ENCODE measurements at places on chromosomes 5 and 9.

DNA sequence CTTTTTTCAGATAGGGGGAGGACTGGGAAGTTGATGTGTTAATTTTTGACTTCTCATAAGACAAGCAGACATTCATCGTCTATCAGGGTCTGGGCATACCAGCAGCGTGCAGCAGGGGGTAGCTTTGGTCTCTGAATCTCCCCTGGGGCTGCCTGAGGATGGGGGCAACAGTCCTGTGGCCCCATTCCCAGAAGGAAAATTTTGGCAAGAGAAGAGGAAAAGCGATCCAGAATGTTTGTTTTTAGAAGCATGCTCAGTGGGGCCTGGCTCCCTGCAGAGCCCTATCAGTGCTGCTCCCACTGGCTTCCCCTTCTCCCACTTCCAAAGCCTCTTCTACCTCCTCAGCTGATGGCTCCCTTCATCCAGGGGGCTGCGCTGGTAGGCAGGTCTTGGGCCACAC is 194.8 kb upstream of the IL12B start:
- no peak for DNase-seq

- DNase-seq = no peak
These were observed 22.7 kb upstream of the ANKRD34B start for GRCh38 chr5:80592761-80593160.

DNA sequence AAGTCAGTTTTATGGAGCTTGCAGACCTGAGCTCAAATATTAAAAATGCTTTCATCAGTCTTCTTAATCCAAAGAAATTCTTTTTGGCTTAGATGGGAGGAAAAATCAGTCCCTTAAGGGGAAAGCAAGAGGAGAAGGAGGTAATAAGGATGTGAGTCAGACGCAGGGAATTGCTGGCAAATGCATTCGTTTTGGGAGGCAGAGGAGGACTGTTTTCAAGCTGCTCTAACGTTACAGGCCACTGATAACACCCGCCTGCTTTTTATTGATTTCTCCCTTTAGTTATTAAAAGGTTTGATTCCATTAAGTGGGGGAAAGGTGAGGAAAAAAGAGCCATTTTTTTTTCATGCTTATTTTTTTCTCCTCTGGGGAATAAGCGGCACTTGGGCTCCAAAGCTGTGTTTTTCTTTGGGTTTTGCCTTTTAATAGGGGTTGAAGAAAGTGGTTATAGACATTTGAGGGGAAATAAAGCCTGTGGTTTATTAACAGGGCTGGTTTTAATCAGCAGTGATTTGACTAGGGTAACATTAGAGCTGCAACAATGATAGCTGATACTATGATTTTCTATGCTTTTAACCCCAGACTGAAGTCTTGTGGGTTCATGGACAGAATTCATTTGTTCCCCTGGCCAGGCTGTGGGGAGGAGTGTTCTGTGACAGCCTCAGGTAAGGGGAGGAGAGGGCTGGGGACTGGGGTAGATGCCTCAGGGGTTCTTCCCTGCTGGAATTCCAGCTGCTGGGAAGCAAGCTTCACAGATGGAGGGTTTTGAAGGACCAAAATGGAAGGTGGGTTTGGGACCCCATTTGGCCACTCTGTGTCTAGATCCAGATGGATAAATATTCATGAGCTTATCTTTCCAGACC is 225.2 kb downstream of the GAS1 start:
- no peak for DNase-seq

DNA sequence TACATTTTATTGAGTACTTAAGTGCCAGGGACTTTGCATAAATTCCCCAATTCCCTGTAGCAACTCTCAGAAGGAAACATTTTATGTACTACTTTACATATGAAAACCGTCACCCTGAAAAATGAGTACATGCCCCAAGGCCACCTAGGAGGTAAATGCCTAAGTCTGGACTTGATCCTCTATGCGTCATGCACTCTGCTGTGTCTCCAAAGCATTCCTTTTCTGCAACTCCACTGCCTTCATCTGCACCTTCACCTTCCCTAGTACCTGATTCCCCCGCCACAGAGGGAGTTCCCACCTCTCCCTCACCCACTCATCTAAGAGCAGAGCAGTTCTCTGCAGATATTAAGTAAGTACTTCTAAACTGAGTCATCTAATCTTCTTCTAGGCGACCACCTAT is 75.2 kb upstream of the HRH2 start:
- no peak for DNase-seq

GRCh38 chr9:72247549-72247948 is 98.3 kb downstream of the GDA start:
- DNase-seq = no peak

GRCh38 chr5:158492136-158492535 is 607.6 kb downstream of the EBF1 start:
- no peak for DNase-seq

GRCh38 chr9:129442803-129443511 is 177.9 kb downstream of the C9orf50 start:
- DNase-seq = no peak

GRCh38 chr5:7494481-7495130 is 98.7 kb downstream of the ADCY2 start:
- DNase-seq = no peak

DNA sequence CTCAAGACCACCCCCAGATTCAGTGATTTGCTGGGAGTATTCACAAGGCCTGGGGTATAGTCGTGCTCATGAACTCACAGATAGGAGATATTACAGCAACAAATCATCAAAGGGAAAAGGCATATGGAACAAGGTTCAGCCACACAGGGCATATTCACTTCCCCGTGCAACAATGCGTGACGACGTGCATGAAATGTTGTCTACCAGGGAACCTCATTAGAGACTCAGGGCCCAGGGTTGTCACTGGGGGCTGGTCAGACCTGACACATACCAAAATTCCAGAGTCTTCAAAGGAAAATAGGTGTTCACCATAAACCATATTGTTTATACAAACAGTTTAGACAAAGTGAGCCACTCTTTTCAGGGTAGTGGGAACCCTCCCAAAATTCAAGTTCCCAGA is 212.4 kb downstream of the RFK start:
- no peak for DNase-seq

DNA sequence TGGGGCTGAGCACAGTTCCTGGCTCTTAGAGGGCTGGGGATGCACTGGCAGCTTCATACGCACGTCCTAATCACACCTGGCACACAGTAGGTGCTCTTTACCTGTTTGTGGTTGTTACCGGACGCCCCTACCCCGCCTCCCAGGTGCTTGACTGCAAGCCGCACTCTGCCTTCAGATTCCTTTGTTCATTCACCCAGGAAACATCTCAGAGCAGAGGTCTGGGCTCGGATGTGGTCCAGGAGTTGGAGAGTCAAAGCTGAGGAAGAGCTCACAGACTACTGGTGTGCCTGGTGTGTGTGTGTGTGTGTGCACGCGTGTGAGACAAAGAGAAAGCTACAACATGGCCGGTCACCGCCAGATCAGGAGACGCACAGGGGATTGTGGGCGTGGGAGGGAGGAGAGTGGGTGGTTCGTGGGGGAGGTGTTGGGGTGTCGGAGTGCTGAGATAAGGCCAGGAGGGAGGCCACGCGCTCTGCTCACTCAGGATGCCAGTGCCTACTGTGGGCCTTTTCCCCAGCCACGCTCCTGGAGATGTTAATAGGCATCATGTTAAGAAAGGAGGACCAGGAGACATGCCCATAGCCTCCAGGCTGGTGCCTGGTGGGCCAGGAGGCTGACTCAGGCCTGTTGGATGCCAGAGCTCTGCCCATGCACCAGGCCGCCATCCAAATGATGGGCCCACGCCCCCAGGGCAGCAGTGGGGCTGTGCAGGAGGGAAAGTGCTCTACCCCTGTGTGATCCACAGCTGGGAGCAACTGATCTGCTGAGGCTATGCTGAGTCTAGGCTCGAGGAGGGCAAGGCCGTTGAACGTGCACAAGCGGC is 39.9 kb downstream of the CRB2 start:
- no peak for DNase-seq

DNA sequence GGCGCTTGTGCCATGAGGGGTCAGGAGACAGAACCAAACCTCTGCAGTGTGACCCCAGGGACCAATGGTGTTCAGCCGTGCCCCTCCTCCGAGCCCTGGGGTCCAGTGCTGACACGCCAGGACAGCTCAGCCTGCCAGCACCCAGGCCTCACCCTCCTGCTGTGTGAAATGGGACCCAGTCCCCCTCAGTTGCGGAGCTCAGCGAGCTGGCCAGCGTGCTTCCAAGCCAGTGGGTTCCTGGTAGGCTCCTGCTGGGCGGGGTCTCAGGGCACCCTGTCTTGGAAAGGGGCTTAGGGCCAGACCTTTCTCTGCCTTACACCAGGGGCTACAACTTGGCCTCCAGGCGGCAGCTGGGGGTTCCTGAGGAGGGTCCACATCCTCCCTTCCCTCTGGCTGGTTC is 4.4 kb downstream of the RNF44 start:
- DNase-seq = no peak

DNA sequence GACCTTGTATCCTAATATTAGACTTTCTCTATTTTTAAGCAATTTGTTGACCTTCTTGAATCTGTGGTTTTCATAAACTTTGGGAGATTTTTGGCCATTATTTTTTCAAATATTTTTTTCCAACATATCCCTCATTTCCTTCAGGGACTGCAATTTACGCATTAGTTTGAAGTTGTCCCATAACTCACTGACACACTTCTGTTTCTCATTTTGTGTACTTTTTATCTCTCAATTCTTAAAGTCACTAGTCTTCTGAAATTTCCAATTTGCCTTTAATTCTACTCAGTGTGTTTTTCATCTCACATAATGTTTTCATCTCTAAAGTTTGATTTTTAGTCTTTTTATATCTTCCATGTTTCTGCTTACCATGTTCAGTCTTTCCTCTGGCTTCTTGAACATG is 356.8 kb downstream of the RAB3C start:
- DNase-seq = no peak

GRCh38 chr5:116539222-116539621 is 35.4 kb downstream of the SEMA6A start:
- DNase-seq = no peak

GRCh38 chr9:87610200-87611155 is 112.8 kb downstream of the DAPK1 start:
- DNase-seq = no peak

GRCh38 chr5:199197-199949 is 8.1 kb downstream of the LRRC14B start:
- DNase-seq = no peak

GRCh38 chr5:61788548-61788947 is 456.5 kb downstream of the ZSWIM6 start:
- no peak for DNase-seq

GRCh38 chr5:73814233-73814846 is 188.3 kb downstream of the ARHGEF28 start:
- DNase-seq = no peak

- DNase-seq = no peak
These were observed 104.8 kb upstream of the SREK1 start for GRCh38 chr5:66039296-66039695.

- no peak for DNase-seq
These were observed 34.2 kb downstream of the SECISBP2 start for GRCh38 chr9:89352451-89352850.

DNA sequence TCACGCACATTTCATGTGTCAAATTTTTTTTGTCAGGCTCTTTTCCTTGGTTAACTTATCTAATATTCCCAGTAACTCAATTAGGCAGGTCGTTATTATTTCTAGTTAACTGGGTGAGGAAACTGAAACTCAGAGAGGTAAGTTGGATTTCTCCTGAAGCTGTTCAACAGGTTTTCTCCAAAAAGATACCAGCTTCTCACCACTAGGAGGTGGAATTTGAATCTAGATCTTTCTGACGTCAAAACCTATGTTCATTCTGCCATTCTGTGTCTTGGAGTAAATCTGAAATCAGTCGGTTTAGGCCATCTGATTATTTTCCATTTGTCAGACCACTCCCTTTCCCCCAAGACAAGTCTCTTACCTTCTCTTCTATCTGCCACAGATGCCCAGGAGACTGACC is 572.9 kb downstream of the ACTL7B start:
- no peak for DNase-seq

DNA sequence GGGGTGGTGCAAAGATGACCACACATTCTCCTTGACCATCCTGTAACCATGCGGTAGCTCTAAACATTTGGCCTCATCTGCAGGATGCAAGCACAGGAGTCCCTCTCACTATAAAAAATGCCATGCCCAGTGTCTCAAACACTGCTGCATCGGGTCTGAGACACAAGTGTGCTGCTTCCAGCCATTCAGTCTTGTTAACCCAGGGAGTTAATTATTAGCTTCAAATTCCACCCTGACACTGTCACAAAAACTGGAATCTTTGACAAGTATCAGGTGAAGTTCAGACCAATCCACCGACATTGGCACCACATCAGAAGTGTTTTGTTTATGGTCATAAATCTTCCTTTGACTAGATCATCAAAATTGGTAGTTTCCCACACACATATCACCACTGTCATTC is 119.1 kb upstream of the RASEF start:
- peak; percentile 49 for DNase-seq

DNA sequence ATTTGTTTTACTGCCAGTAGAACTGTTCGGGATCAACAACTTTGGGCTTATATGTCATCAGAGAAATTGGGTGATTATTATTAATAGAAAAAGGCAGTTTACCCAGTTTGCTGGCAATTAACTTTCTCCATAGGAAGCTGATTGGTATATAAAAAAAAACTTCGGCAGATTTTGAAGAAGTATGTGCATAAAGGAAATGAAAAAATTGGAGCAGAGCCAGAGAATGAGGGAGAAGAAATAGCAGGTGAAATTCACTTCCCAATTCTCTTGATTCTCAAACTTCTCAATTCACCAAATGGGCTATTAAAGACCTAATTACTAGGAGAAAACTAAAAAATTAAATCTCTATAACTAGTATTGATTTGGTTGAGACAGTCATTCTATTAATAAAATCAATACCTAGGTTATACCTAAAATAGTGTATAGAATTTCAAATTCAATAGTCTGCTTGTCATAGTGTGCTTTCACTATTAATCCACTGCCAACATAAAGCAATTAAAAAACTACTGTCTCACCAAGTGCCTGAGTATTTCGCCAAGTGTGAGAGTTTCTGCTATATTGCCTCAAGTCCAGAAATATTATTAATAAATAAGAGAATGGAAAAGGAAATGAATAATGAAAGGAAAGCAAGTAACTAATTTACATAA is 47.5 kb downstream of the STX17 start:
- DNase-seq = no peak

GRCh38 chr5:112346411-112347044 is 72.5 kb downstream of the EPB41L4A start:
- DNase-seq = no peak

DNA sequence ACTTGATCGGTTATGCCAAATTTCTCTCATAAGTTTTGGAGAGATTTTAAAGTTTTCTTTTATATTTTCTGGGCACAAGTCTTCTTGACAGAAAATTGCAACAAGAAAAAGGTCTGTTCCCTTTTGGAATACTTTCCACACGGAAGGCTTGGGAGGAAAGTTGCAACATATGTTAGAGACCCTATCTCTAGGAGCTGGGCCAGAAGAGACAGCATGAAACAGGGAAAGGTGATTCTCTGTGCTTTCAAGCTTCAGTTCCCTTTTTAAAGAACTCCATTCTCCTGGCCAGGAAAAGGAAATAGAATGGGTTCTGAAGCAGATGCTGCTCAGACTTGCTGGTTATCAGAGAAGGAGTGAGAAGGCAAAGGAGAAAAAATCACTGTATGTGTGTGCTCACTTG is 368.3 kb downstream of the SPATA31D1 start:
- no peak for DNase-seq

GRCh38 chr5:133438487-133438886 is 173.9 kb downstream of the FSTL4 start:
- no peak for DNase-seq

Data from NCI-H1417 (cell line).